ENCODE measurements at places on chromosomes 13 and 19.

DNA sequence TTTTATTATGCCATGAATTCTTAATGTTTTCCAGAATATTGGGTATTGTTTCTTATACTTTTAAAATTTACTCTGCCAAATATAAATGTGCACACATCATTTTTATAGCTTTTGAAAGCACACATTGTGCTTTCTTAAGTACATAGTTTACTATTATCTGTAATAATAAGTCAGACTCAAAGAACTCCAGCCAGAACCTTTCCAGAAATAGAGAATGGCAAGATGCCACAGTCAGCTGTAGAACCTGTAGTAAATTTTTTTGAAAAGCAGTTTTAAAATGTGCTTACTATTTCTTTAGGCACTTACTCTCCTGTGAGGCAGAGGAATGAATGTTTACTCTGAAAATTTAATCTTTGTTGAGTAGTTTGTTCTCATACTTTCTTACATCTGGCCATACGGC lies 1287.1 kb downstream of the PCDH9 start:
- peak; percentile 49 for DNase-seq

GRCh38 chr19:12967907-12968306 lies 1.5 kb upstream of the DAND5 start:
- DNase-seq: no peak

GRCh38 chr13:110493613-110494012 lies 67.9 kb downstream of the RAB20 start:
- DNase-seq: no peak

DNA sequence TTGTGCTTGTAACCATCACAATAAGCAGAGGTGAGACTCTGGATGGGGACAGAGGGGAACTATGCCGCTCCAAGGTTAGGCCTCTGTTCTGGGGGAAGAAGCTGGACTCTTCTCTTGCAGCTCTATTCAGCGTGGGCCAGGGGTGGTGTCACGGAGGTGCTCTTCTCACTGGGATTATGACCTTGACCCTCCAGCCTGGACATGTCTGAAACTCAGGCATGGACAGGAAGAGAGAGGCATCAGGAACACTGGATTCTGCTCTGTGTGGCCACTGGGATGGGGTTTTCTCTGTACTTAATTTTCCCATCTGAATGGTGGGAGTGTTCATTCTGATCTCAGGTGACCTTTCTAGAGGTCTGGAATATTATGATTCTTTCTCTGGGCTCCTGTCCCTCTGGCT lies 7.6 kb downstream of the MEGF8 start:
- no peak for DNase-seq

- DNase-seq: no peak
Observed at GRCh38 chr13:74966814-74967424, 515.0 kb downstream of the TBC1D4 start.

DNA sequence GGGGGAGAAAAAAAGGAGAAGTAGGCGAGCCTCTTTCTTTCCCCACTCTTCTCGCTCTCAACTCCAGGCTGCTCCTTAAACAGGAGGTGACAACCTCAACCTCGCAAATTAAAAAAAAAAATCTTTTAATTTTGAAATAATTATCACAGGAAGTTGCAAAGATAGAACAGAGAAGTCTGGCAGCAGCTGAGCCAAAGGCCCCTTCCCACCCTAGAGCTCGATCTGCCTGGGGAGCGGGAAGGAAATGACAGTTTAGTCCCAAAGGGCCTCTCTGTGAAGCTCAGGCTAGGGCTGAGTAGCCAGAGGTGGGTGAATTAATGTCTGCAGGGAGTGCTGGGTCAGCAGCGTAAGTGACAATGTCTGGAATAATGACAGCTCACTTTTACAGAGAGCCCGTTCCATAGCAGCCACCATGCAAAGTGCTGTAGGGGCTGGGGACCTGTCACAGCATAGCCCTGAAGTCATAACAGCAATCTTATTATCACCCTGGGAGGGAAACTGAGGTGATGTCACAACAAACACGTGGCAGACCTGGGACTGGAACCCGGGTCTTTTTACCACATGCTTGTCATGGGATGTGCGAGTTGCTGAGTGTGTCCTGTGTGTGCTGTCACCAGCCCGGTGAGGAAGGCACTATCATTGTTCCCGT lies 8.8 kb upstream of the CD22 start:
- DNase-seq: no peak

DNA sequence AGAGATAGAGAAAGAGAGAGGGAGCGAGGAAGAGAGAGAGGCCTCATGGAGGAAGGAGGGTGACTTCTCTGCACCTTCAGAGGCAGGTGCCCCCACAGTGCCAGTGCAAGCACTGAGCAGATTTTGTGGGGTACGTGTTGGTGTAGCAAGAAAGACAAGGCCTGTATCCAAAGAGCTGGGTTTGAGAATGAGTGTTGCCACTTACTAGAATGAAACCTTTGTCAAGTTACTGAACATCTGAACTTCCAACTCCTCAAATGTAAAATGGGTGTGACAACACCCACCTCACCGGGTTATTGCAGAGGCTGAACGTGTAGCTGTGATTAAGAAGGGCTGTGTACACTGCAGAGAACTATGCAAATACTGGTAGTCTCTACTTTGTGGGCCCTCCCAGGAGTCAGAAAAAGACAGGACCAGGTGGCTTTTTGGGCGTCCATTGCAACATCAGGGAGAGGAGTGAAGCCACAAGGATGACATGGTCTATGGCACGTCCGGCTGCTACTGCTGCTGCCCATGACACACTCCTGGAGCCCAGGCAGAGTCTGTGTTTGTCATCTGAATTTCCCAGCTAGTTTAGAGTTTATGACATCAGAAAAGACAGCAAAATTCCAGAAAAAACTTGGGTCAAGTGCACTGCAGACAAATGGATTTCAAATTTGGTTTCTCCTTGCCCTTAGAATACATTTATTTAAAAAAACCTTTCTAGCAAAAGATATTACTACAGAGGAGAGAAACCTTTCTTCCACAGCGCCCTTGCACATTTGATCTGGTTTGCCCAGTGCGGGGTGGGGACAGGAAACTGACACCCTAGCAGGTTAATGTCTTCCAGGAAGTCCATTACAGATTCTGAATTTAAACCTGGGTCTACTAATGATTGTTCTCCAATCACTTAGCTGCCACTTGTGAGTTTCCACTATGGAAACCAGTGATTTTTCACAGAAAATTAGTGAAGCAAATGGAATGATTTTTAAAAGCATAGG lies 54.0 kb upstream of the ATP12A start:
- DNase-seq: no peak

DNA sequence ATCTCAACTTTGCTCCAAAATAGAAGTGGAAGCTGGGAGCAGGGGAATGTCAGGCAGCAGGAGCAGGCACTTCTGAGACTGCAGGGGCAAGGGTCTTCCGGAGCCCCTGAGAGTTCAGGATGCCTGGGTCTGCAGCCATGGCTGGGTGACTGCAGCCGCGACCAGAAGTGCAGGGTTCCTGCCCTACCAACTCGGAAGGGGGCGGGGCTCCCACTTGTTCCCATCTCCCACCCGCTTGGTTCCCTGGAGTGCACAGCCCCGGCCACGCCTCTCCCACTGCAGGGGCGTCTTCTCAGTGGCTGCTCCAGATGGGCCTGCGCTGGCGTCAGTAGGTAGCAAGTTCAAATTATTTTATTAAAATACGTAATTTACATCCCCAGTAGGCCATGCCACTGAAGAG lies 1631.7 kb downstream of the OLFM4 start:
- DNase-seq: no peak

- DNase-seq: no peak
Observed at GRCh38 chr19:58514564-58515022, 2.8 kb upstream of the SLC27A5 start.

DNA sequence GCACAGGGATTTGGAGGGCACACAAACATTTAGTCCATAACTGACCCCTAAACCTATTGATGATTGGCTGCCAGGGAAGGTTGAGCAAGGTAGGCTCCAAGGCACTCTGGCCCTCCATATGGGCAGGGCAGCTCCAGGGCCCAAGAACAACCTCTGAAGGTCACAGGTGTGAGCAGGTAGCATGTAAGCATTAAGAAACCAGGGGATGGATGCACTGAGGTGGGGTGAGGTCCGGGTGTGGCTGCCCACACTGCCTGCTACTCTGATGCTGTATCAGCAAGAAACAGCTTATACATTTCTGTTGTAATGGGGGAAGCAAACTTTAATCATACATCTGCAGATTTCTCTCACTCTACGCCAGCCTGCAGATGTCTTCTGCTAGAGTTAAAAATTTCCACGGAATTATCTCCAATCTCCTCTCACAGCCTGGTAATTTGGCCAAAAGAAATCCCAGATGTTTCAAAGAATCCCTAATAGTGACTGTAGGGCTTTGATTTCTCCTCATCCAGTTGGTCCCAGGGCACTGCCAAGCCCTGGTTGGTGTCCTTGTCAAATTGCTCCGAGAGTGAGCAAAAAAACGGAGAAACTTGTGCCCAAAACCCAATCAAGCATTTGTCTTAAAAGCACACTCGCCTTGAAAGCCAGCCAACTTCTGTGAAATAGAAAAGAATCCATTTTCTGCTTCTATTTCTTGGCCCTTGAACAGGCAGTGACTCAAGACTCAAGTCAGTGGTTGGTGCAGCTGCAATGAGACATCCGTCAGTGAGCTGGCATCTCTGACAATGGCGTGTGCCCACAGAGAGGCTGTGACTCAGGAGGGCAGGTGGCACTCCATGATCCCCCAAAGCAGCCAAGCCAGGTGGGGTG lies 72.5 kb upstream of the MRI1 start:
- DNase-seq: peak; percentile 29

DNA sequence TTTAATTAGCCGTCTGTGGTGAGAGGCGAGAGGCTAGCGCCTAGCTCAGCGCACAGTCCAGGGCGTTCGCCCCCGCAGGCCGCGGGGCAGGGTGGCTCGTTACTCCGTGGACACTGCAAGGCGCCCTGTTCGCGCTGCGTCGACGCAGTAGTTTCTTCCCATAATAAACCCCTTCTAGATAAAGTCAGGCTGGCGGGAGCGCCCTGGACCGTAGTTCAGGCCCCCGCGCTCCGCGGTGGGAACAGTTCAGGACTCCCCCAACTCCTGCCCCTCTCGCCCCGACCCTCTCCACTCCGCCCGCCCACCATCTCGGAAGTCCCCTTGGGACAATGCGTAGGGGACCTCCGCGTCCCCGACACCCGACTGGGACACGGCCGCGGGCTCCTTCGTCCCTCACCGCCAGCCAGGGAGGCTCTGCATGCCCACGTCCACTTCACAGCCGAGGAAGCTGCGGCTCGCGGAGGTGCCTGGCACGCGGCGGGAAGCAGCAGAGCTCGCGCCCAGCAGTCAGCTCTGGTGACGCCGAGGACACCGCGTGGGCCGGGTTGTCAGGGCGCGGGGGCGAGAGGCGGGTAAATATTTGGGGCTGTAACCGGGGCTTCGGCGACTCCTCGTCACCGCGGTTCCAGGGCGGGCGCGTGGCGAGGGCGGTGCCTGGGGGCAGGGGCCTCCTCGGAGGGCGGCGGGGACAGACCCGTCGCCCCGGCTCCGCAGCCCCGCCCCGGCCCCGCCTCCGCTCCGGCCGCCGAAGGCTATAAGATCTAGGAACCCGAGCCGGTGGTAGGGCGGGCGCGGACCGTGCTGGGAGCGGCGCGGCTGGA lies at the start of gene RGCC:
TSS of gene RGCC (plus strand) at position 783 of the 821 bp plus-strand sequence. CDS start 158 bp downstream, outside the sequence.
- DNase-seq: peak; percentile 54

GRCh38 chr13:95485045-95485517 lies 67.4 kb upstream of the CLDN10 start:
- DNase-seq: peak; percentile 19

DNA sequence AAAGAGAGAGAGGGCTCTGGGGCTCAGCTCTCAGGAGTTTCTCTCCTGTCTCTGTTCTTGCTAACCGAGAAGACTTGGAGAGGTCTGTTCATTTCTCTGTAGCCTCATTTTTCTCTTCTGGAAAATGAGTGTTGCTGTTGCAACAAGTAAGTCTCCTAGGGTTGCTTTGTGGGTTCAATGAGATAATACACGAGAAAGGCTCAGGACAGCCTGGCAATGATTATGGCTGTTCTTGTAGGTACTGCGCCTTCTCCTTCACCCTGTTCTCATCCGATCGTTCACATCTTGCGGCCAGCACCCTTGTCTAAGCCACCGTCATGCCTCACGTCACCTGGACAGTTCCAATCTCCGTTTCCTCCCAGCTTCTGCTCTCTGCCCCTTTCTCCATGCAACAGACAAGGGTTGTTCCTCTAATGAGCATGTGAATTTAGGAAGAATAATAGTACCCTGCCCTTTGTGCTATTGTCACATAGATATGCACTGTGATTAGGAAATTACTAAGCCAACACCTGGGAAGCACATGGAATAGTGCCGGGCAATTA lies 4.2 kb downstream of the C5AR1 start:
- no peak for DNase-seq

- DNase-seq: no peak
Observed at GRCh38 chr19:8302357-8302691, 5.8 kb downstream of the CD320 start.

GRCh38 chr19:49441210-49441959 lies at the start of gene SLC17A7:
TSS of gene SLC17A7 (minus strand) at chr19:49441527. CDS start at chr19:49441379, 148 bp downstream.
- peak; percentile 28 for DNase-seq

DNA sequence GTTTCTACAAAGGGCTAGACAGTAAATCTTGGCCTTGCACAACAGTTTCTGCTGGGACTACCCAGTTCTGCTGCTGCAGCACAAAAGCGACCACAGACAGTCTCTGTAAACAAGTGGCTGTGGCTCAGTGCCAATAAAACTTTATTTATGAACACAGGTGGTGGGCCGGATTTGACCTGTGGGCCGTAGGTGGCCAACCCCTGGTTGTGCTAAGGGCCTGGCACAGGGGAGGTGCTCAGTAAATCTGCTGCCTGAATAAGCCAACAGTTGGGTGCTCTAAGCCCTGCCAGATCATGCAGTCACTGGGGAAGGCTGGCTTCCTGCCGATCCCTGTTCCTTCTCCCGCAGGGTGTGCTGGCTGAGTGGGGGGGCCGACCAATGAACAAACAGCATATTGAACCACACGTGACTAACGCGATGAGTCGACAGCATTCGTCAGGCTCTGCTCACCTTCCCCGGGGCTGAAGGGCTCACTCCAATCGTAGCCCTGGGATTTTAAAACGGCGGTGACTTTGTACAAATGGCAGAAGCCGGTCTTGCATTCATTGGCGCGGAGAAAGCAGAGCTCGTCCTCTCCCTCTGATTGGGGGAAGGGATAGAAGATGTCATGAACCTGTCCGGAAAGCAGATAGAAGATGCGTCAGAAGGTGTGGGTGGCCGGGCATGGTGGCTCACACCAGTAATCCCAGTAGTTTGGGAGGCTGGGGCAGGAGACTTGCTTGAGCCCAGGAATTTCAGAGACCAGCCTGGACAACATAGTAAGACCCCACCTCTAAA lies 24.3 kb upstream of the MYDGF start:
- DNase-seq: peak; percentile 99

DNA sequence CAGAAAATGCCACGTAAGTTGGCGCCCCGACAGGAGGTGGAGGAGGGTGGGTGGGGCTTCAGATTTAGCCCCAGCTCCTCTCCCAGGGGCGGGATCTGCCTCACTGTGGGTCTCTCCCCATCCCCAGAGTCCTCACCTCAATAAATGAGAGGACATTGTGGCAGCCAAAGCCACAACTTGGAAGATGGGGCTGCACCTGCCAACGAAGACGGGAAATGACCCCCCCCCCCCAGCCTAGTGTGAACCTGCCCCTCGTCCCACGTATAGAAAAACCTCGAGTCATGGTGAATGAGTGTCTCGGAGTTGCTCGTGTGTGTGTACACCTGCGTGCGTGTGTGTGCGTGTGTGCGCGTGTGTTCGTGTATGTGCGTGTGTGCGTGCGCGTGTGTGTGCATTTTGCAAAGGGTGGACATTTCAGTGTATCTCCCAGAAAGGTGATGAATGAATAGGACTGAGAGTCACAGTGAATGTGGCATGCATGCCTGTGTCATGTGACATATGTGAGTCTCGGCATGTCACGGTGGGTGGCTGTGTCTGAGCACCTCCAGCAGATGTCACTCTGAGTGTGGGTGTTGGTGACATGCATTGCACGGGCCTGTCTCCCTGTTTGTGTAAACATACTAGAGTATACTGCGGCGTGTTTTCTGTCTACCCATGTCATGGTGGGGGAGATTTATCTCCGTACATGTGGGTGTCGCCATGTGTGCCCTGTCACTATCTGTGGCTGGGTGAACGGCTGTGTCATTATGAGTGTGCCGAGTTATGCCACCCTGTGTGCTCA lies 1.5 kb upstream of the TRAPPC5 start:
- peak; percentile 8 for DNase-seq

All from EH (cell line).